Right renal cortex interstitium (tissue), 3 donors: ENCODE measurements at places on chromosomes 13 and 19.

DNA sequence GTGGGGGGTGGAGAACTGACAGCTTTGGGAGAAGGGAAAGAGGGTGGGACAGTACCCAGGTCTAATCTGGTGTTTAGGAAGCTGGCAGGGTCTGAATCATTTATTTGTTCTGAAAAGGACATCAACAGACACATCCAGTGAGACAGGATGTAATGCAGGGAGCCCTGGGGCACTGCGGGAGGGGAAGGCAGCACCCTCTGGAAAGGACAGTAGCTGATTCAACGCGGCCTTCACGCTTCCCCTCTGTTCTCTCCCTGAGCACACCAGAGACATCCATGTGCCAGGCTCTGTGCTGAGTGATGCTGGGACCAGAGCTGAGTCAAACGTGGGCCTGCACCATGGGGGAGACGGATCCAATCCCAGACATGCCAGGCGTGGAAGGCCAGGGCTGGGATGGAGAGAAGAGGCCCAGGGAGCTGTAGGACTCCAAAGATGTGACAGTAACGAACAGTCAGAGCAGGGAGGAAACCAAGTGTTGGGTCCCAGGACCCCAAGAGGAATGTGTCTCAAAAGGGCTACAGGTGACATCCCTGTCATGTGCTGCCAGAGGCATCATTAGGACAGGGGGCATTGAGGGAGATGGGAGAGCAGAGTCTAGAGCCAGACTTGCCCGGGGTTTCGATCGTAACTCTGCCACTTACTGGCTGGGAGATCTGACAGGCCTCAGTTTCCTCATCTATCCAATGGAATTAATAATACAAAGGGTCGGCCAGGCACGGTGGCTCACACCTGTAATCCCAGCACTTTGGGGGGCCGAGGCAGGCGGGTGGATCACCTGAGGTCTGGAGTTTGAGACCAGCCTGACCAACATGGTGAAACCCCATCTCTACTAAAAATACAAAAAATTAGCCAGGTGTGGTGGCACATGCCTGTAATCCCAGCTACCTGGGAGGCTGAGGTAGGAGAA, 1.7 kb downstream of the ETFB start:
- no peak for DNase-seq

DNA sequence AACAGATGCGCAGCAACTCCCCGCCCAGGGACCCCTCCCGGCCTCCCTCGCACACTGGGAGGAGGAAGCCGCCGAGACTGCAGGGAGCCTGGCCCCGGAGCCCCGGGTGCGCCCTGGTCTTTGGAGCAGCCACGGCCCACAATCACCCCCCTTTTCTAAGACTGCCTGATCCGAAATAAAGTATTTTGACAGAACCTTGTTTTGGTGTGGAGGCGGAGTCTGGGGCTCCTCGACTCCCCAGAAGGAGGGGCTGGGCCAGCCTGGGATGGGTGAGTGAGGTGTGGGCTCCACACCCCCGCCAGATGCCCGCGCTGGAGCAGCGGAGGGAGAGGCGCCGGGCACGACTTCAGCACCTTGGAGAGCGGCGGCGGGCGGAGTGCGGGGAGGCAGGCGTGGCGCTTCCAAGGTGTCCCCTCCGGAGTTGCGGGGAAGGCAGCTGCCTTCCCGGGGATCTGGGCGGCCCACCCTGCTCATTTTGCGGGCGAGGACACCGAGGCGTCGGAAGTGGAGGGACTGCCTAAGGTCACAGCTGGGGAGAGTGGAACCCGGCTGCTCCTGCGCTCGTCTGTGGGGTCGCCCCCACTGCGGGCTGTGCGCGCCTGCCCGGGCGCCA, 9.4 kb downstream of the SIRT6 start:
- no peak for DNase-seq

- peak; percentile 52 for DNase-seq
Observed at GRCh38 chr19:32287811-32288227, 57.6 kb upstream of the ZNF507 start.

- DNase-seq, result no peak
Observed at GRCh38 chr19:45142726-45143110, 18.1 kb downstream of the NKPD1 start.

GRCh38 chr19:36136964-36137686, 2.7 kb upstream of the CAPNS1 start:
- no peak for DNase-seq

DNA sequence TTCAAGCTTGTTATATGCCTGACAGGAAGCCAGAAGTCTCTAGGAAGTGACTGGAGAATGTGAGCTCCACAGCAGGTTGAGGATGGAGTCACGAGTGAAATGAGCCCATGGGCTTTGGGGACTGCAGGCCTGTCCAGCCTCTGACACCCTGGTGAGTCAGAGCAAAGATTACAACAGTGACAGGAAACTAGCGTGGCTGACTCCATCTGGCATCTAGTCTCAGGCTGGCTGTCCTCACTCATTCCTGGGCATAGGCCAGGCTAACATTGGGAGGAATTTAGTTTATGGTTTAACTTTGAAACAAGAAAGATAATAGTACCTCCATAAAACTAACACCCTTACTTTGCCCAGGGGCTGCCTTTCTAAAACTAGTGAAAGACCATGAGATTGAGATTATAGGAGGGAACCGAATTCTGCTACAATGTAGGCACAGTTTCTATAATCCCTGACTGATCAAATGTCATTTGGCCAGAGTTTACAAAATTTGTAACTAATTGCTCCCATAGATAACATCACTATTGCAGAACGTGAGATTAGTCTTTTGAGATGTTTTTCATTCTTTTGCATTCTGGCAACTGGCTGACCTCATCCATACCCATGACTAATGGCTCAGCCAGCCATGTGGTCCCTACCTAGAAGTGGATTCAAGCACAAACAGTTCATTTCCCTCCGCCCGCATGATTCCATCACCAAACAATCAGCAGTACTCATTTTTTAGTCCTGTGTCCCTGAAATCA, 28.4 kb downstream of the PSG1 start:
- no peak for DNase-seq

- DNase-seq, result no peak
Observed at GRCh38 chr19:748274-748598, 2.7 kb upstream of the MISP start.

DNA sequence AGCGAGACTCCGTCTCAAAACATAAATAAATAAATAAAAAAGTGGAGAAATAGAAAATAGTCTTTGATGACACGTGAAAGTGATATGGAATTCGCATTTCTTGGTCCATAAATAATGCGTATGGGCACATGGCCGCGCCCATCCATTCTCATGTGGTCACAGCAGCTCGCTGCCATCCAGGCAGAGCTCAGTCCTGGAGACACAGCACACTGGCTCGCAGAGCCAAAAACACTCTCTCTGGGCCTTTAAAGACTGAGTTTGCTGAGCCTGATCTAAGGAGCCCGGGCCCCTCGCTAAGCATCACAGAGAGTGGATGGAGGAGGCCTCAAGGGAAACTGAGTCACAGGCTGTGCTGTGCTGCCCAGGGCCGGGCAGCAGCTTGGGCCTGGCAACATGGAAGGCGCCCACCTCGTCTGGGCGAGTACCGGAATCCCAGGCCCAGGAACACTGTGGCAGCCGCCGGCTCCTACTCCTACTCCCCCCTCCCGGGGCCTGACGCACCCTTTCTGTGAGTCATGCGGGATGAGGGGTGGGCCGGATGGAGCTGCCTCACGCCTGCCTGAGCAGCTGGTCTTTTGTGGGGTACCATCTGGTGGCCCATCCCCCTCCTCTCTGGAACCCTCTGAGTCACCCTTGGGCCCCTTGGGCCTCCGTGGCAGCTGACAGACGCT, 28.9 kb upstream of the CACTIN start:
- DNase-seq, result no peak

- no peak for DNase-seq
Observed at GRCh38 chr19:30667227-30667626, 295.0 kb downstream of the ZNF536 start.

- no peak for DNase-seq
Observed at GRCh38 chr19:11422163-11423065, 3.3 kb upstream of the RGL3 start.

GRCh38 chr19:33497131-33497777, 24.3 kb downstream of the PEPD start:
- no peak for DNase-seq

DNA sequence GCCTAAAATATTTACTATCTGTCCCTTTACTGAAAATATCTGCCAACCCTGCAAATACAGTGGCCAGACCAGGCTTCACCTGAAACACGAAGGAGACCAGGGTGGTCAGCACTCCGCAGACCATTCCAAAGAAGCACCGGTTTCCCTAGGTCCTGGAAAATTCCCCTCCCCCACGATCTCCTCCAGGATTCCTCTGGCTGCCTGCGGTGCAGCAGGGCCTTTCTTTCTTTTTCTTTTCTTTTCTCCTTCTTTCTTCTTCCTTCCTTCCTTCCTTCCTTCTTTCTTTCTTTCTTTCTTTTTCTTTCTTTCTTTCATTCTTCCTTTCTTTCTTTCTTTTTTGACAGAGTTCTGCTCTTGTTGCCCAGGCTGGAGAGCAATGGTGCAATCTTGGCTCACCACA, 152.7 kb downstream of the USP12 start:
- DNase-seq, result no peak

DNA sequence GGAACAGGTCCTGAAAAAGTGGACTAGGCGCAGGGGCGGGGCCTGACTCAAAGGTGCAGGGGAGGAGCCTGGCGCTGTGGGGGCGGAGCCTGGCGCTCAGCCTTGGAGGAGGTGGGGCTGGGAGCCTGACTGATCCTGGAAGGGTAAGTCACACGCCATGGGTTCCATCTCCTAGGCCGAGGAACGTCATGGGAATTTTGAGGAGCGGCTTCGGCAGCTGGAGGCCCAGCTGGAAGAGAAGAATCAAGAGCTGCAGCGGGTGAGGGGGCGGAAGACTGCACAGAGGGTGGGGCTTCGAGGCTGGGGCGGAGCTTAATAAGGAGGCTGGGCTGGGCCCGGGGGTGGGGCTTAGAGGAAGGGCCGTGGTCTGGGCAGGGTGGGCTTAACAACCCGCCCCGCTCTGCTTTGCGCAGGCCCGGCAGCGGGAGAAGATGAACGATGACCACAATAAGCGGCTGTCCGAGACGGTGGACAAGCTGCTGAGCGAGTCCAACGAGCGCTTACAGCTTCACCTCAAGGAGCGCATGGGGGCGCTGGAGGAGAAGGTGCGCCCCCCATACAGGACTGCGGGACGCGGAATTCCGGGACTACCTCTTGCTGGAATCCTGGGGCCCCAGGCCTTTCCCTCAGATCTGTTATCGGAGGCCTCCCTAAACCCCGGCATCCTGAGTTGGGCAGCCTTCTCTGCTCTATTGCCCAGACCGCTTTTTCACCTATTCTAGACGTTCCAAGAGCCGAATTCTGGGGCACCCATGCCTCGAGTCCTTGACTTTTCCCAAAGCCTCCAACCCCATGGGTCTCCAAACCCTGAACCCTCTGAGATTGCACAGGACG, 14.5 kb downstream of the PPFIA3 start:
- no peak for DNase-seq

- DNase-seq, result no peak
Observed at GRCh38 chr13:40023595-40024203, 368.2 kb downstream of the COG6 start.

DNA sequence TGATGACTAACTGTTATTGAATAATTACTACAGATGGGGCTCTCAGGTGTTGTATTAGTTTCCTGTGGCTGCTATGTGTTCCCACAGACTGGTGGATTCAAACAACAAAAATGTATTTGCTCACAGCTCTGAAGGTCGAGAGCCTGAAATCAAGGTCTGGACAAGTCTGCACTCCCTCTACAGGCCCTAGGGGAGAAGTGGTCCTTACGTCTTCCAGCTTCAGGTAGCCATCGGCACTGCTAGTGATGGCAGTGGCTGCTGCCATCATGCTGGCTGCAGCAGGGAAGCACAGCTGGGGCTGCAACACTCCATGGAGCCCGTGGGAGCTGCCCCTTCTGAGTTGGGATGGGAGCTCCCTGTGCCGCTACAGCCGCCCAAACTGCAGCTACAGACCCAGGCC, 1.9 kb downstream of the TEX26 start:
- no peak for DNase-seq

GRCh38 chr19:52398081-52398441, 412 bp downstream of the ZNF528 start:
- no peak for DNase-seq

DNA sequence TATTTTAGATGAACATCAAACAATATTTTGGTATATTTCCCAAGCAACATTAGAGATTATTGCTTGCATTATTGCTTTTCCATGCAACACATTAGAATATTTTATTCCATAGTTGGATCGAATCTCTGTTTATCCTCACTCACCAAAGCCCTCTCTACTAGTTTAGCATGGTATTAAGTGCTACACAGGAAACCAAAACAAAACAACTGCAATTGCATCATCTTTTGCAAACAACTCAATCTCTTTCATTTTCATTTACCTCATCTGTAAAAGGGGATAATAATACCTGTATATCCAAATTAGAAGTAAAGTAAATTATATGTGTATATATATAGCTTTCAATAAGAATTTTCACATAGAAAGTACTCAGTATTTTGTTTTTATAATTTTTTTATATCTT, 147.8 kb upstream of the PCDH9 start:
- DNase-seq, result no peak

- DNase-seq, result no peak
Observed at GRCh38 chr13:75813323-75813722, 177.2 kb downstream of the LMO7 start.

- DNase-seq, result no peak
Observed at GRCh38 chr13:66036024-66036614, 1194.0 kb downstream of the PCDH9 start.

GRCh38 chr13:44230071-44230470, 143.6 kb upstream of the SERP2 start:
- no peak for DNase-seq

GRCh38 chr19:13850910-13851733, 25.8 kb upstream of the NANOS3 start:
- DNase-seq, result no peak

GRCh38 chr19:13057147-13057572, 45.5 kb downstream of the LYL1 start:
- DNase-seq, result no peak

- DNase-seq, result no peak
Observed at GRCh38 chr13:95292622-95293021, 8.6 kb downstream of the ABCC4 start.

- peak; percentile 31 for DNase-seq
Observed at GRCh38 chr13:97627566-97627965, 193.6 kb downstream of the RAP2A start.

DNA sequence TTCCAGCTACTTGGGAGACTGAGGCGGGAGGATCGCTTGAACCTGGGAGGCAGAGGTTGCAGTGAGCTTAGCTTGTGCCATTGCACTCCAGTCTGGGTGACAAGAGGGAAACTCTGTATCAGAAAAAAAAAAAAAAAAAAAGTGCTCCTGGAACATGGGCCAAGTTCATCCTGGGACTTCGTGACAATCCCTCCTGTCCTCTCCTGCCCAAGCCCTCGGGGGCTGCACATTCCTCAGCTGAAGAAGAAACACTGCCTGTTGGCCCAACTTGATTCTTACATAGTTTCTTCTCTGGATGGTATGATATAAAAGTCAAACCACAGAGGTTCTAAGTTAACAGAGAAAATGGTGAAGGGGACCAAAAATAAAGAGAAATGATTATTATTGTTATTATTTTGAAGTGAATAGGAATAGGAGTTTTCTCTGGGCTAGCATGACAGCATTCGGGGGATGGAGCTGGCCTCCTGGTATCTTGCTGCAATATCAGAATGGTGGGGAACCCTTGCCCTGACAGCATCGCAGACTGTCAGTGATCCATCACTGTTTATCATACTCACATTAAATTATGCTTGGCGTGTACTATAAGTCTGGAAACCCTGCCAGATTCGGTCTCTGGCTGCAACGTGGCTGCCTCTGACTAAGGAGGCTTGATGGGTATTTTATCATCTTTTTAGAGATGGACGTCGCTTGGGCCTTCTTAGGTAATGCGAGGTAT, 113.7 kb upstream of the OXGR1 start:
- no peak for DNase-seq

- DNase-seq, result no peak
Observed at GRCh38 chr13:99477493-99477892, 23.8 kb upstream of the TM9SF2 start.
